GM19239 (cell line): ENCODE measurements at places on chromosomes 5 and 9.
A peak's percentile ranks its signal among the peaks of the same experiment; 100 is the strongest.

DNA sequence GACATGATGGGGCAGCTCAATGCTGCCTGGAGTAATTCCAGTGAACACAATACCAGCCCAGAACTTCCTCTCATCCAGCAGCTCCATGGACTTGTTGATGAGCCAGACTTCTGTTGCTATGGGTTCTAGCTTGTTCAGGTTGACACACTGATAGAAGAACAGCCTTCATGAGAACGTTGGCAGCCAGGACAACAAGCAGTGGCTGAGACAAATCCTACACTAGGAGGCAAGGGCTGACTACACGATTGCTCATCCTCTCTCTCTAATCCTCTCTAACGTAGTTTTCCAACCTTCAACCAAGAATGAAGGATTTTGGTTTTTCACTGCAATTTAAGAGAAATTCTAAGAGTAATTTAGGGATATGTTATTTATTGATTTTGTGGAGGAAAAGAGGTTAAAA, 67.8 kb downstream of the NIPSNAP3B start:
- no peak for DNase-seq

- DNase-seq, result no peak
Observed at GRCh38 chr5:118249386-118249785, 739.0 kb downstream of the DTWD2 start.

- no peak for DNase-seq
Observed at GRCh38 chr5:107563959-107564544, 106.7 kb downstream of the EFNA5 start.

GRCh38 chr9:135910757-135911156, 3.4 kb upstream of the CAMSAP1 start:
- DNase-seq, result no peak

GRCh38 chr5:152288917-152289595, 116.0 kb downstream of the NMUR2 start:
- no peak for DNase-seq

- no peak for DNase-seq
Observed at GRCh38 chr5:172178991-172179989, 8.7 kb downstream of the STK10 start.

- DNase-seq, result no peak
Observed at GRCh38 chr9:93713716-93714115, 137.3 kb downstream of the PHF2 start.

- no peak for DNase-seq
Observed at GRCh38 chr5:73392775-73393174, 55.8 kb downstream of the FOXD1 start.

DNA sequence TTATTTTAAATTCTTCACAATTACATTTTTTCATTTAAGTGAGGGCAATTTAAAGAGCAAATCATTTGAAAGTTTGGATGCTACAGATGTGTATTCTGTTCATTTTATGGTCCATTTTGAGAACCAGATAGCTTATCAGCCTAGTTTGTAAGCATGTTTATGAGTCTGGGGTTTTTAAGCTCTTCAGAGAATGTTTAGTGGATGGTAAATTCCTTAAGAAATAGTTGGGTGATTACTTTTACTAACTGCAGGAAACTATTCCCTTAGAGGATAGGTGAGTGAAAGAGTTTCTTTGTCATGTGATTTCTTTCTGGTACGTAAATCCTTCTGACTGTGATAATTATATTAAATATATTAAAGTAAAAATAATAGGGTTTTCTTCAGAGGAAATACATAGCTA, 17.6 kb downstream of the RASGRF2 start:
- DNase-seq, result no peak

GRCh38 chr9:124761710-124762109, 9.4 kb downstream of the NR6A1 start:
- DNase-seq, result no peak

GRCh38 chr9:93598647-93599241, 22.4 kb downstream of the PHF2 start:
- DNase-seq, result no peak

GRCh38 chr5:66074901-66075300, 69.2 kb upstream of the SREK1 start:
- DNase-seq, result no peak

DNA sequence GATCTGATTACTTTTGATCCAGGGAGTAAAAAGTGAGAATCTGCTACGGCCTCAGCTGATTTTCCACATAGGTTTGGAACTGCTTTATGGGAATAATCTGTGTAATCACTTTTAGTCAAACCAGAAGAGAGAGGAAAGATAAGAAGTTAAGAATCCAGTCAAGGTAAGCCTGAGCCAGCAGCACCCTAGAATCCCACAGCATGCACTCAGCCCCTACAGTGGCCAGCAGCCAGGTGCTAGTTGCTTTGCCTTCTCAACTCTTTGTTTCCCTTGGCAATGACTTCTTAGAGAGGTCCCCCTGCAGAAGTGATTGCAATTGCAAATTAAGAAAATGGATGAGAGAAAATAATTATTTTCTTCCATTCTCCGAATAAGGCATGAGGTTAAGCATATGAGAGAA, 59.7 kb upstream of the TMED7 start:
- no peak for DNase-seq

DNA sequence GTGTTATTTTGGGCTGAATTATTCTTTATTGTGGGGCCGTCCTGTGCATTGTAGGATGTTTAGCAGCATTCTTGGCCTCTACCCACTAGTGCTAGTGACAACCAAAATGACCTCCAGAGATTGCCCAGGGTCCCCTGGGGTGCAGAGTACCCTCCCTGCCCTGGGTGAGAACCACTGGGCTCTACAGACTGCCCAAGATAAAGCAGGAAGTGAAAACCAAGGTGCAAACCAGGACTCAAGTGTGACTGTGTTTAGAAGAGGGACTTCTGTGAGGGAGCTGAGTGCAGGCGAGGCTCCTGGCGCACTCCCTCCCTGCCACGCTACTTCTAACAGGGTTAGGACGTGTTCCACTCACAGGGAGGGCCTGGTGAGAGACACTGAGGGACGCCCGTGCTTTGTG, 41.6 kb downstream of the USP20 start:
- DNase-seq, result no peak

GRCh38 chr5:77239126-77239741, 28.8 kb downstream of the PDE8B start:
- no peak for DNase-seq

DNA sequence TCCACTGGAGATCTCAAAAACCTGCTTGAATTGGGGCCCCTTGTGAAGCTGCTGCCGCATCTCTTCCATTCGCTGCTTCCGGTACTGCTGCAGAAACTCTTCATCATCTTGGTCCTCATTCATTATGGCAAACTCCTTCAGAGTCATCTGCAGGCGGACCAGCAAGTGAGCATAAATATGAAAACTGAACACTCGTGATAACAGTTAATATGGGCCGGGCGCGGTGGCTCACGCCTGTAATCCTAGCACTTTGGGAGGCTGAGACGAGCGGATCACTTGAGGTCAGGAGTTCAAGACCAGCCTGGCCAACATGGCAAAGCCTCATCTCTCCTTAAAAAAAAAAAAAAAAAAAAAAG, 7.9 kb downstream of the PDCL start:
- no peak for DNase-seq

GRCh38 chr5:134275822-134276221, 49.9 kb upstream of the PPP2CA start:
- peak; percentile 68 for DNase-seq

GRCh38 chr9:77783518-77783917, 135.4 kb upstream of the GNA14 start:
- no peak for DNase-seq

GRCh38 chr5:54873691-54874090, 111.7 kb downstream of the ESM1 start:
- no peak for DNase-seq

DNA sequence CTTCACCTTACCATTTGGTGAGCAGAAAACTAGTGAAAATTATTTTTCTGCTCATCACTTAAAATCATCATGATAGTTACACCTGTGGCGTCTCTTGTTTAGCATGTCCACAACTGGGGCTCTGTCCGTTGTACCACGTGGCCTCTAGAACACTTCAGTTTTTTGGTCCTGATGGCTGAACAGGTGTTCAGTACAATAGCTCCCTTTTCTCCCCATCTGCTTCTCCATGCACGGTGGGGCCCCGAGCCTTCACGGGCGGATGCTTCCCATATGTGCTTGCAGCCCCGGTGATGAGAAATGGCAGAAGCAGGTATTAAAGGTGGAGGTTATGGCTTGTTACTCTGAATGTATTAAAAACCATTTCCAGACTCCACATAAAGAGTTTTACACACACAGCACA, 304.1 kb downstream of the CWC27 start:
- no peak for DNase-seq

GRCh38 chr9:78714576-78714975, 417.7 kb downstream of the PSAT1 start:
- DNase-seq, result no peak

GRCh38 chr9:122180633-122181032, 20.9 kb downstream of the MORN5 start:
- DNase-seq, result no peak

- no peak for DNase-seq
Observed at GRCh38 chr5:68154119-68154857, 61.3 kb upstream of the PIK3R1 start.

- no peak for DNase-seq
Observed at GRCh38 chr5:59799668-59800346, 93.7 kb downstream of the PDE4D start.

DNA sequence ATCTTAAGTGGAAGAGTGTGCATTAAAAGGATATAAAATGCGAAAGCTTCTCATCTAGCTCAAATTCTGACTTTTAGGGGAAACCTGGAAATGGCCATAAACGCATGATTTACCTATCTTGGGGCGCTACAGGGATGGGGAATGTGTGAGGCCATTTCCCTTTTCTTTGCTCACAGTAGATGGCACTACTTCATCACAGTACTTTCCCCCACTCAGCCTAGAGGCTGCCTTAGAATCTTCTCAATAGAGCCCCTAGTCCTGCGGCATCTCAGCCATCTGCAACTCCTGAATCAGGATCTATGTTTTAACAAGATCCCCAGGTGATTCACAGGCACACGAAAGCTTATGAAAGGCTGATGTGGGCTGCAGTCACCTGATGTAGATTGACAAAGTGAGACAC, 110.8 kb downstream of the LHFPL2 start:
- peak; percentile 27 for DNase-seq

- no peak for DNase-seq
Observed at GRCh38 chr9:100880284-100880683, 148.2 kb upstream of the PLPPR1 start.

- no peak for DNase-seq
Observed at GRCh38 chr9:78143281-78144007, 92.4 kb upstream of the CEP78 start.

- DNase-seq, result no peak
Observed at GRCh38 chr9:93011114-93011513, 47.4 kb upstream of the SUSD3 start.

GRCh38 chr5:39211773-39212172, 7.6 kb downstream of the FYB1 start:
- no peak for DNase-seq

DNA sequence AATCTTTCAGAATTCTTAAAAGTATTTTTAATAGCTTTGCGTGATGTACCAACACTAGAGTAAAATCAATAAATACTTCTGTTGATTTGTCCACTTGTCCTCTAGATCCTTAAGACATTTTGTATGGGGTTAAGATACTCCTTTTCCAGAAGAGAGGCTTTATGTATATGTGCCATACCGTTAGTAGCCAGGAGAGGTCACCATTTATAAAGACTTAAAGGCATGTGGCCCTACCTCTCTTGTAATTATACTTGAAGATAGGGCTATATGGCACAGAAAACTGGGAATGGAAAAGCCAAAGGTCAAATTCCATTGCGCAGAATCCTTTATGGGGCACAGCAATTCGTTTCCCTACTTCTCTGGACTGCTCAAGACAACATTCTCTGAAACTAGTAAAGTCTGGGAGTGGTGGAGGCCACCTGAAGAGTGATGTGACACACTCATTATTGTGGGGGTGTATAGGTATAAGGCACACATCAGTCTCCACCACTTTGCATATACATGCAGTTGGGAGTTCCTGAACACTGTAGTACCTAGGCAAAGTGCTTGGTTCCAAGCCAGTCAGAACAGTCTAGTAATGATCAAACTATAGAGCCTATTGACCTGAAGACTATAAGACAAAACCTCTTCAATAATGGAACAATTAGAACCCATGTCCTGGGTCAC, 140.1 kb upstream of the FBXL17 start:
- no peak for DNase-seq

DNA sequence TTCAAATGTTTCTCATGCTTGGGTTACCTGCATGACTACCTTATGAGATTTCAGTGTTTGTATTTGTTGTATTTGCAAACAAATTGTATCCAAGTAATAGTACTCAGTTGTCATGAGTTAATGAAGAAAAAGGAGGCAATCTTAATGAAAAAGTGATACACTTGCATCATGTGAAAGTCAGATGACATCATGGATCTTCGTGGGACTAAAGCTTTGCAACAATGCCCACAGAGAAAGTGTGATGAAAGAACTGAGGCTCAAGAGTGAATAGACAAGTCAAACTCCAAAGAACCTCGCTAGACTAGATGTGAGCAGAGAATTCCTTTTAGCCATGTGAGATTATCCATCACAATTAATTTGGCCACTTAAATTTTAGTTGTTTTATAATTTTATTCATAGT, 75.4 kb upstream of the ADRB2 start:
- no peak for DNase-seq

DNA sequence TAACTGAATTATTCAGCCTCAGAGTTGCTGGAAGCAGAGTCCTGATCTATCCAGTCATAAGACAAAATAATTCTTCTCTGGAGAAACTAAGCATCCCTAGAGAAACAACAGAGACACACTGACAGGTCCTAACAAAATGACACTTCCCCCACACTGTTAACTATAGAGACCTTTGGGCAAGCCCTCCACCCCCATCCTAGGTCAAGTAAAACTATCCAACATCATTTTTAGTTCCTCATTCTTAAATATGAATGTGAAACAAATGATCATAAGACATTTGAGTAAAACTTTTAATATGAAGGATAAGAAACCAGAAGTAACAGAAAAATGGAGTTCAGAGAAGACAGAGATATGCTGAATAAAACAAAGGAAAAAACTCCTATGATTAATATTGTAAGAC, 30.9 kb downstream of the CNTLN start:
- DNase-seq, result no peak

DNA sequence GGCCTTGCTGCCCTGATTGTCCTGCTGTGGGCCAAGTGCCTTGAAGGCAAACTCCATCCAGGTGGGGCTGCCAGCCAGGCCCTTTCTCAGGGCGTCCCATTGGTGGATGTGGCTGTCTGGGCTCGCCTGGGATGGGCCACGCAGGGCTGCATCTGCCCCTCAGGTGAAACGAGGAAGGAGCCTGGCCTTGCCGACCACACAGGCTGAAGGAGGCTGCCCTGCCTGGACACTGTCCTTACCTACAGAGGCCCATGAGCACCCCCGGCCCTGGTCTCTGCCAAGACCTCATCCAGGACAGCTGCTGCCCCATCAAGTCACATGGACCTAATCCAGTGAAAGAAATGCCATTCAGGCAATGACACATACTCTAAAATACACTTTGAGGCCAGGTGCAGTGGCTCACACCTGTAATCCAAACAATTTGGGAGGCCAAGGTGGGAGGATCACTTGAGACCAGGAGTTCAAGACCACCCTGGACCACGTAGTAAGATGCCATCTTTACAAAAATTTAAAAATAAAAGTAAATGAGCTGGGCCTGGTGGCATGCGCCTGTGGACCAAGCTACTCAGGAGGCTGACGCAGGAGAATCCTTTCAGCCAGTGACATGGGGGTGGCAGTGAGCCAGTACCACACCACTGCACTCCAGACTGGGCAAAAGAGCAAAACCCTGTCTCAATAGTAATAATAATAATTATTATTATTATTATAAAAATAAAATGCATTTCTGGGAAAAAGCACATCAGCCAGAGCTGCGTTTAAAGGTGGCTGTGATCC, 33.9 kb downstream of the PNPLA7 start:
- DNase-seq, result no peak

- DNase-seq, result no peak
Observed at GRCh38 chr5:109028608-109029299, 281.1 kb downstream of the FER start.
